ENCODE measurements at places on chromosomes 6 and 20.

- no peak for DNase-seq
Observed at GRCh38 chr6:107712665-107713551, 111.2 kb downstream of the SCML4 start.

DNA sequence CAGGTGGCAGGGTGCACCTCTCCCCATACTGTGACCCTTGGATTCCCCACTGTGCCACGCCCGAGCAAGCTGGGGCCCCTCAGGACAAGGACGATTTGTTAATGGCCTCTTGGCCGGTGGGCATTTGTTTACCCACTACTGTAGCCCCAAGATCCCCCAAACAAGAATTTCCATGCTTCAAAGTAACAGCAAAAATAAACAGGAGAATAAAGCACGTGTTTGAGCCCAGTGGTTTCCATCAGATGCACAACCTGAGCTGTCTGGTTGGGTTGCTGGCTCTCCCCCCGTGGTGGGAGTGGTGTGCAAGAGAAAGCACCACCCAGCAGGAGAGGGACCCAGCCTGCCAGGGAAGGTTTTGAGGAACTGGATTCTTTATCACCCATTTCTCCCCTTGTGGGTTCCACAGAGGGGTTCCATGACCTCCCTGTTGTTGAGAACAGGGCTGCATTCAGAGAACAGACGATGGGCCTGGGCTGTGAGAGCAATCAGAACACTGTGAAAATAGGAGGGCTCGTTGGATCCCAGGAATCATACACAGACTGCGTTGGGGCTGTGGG, 4.8 kb downstream of the CD93 start:
- no peak for DNase-seq

- DNase-seq: no peak
Observed at GRCh38 chr6:2505624-2506023, 245.1 kb downstream of the MYLK4 start.

DNA sequence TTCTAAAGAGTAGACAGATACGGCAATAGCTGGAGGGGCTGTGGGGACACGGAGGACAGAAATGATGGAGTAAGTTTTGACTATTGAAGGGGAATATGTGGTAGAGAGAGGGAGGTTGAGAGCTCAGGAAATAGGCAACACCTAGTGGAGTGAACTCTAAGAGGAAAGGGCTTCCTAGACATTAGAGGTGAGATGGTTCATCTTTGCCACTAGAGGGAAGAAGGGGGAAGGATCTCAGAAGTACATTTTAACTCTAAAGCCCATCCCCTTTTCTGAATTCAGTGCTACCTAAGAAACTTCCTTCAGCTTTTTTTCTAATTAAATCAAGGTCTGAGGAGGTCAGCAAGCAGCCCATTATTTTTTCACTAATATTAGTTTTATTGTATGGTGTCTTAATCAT, 689.4 kb upstream of the MAP3K7 start:
- no peak for DNase-seq

GRCh38 chr6:110421749-110422443, 6.5 kb upstream of the DDO start:
- DNase-seq: no peak

DNA sequence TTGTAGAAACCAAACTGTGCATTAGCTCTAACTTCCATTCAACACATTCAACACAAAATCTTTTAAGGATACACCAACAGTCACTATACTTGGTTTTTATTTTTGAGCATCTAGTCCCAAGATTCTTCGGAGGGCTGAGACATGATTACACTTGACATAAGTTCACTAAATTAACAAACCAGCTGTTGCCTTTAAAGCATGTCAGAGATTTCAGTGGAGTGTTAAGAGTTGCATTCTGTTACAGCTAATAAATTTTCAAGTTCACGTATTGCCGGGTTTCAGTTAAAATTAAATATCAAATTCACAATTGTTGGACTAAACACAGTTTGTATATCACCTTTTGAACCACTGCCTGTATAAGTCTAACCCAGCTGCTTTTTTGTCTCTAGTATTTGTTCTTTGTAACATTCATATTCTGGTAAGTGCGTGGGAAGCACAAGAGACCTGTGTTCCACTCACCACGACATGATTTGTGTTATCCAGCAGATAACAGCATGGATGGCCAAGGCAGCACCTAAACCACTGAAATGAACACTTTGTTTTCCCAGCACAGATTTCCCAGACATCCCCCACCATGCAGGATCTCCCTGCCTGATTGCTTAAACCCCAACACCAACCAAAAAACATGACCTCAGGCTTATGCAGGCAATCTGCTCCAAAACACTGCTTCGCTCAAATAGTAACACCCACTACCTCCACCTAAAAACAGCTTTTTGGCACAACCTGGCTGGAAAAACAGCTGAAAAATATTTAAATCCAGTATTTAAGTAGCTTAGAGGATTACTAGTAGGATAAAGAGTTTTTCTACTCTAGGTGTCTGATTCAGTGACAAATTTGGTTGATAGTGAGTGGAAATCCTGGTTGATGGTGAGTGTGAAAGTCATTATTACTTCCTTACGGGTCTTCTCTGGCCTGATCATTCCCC, 286.5 kb upstream of the NT5E start:
- no peak for DNase-seq

- peak; percentile 47 for DNase-seq
Observed at GRCh38 chr6:13873288-13874190, 51.2 kb upstream of the RNF182 start.

GRCh38 chr6:15712797-15713196, 50.0 kb upstream of the DTNBP1 start:
- DNase-seq: no peak

- no peak for DNase-seq
Observed at GRCh38 chr6:16523606-16524379, 237.5 kb downstream of the ATXN1 start.

GRCh38 chr6:154232013-154232910, 124.3 kb downstream of the IPCEF1 start:
- no peak for DNase-seq

GRCh38 chr20:63163596-63164483, 52.1 kb downstream of the YTHDF1 start:
- DNase-seq: no peak

DNA sequence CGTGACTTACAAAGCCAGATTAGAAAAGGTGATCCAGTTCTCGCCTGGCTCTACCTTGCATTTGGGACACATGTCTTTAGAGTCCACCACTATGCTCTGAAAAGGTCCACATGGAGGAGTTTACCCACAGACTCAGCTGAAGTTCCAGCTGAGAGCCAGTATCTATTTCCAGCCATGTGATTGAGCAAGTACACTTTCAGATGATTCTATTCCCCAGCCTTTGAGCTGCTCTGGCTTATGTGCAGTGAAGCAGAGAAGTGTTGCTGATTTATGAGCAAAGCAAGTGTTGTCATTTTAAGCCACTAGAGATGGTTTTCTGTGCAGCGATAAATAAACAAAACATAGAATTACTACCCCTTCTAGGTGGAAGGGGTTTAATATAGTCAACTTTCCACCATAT, 520.8 kb upstream of the RNF217 start:
- DNase-seq: no peak

- no peak for DNase-seq
Observed at GRCh38 chr6:72741083-72741482, 119.2 kb downstream of the KCNQ5 start.

- DNase-seq: no peak
Observed at GRCh38 chr6:88728756-88729155, 234.7 kb downstream of the RNGTT start.

GRCh38 chr6:43253401-43253800, 10.1 kb downstream of the TTBK1 start:
- no peak for DNase-seq

GRCh38 chr6:15501826-15502445, 160.9 kb downstream of the DTNBP1 start:
- no peak for DNase-seq

GRCh38 chr20:23415959-23416583, 5.2 kb downstream of the NAPB start:
- no peak for DNase-seq

DNA sequence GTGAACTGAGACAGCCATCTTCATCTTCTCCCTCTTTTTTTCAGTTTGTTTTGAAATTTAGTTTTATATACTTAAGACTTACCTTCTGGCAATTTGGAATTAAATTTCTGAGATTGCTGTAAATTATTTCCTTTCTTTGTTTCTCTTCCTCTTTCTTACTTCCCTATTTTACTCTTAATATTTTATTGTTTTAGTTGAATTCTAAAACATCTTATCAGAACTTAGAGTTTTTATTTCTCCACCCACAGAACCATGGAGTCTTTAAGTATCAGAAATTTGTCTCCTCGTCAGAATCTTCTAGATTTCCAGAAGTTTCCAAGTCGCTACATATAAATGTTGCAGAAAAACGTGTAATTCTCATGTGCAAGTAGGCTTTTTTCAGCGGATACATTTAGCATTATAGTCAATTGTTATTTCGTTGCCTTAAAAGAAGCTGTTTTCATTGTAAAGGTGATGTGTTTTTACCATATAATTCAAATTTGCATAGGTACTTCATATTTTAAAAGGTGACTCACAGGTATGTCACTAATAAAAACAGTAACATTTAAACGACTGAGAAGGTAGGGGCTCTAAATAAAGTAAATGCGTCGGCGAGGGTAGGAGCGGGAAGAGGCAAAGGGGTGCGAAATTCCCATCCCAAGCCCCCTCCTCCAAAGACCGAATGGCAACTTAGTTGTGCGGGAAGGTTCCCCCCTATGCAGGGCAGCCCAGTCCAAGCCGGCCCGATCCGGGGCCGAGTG, 866 bp upstream of the MYO6 start:
- DNase-seq: no peak

DNA sequence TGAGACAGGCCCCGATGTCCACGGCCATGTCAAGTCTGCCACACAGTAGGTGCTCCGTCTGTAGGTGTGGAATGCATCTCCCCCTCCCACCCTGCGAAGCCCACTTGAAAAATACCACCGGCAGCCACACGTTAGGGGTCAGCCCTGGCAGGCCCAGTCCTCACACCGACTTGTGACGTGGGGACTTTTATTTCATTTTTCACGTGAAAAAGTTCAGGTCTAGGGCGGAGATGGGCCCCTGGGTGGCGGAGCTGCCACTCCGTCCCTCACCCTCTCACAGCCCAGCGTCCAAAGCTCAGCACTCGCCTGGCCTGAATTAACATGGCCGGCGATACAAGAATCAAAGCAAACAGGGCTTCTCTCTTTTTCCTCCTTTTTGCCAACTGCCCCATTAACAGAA, 3.8 kb upstream of the TUBB1 start:
- DNase-seq: no peak

GRCh38 chr6:108120311-108120710, 45.5 kb upstream of the NR2E1 start:
- no peak for DNase-seq

Data from stimulated activated CD4-positive, alpha-beta T cell treated with anti-CD3 and anti-CD28 coated beads, TNF-alpha, amount 100 ng/mL, for 1 hour (primary cell).